Stimulated activated CD4-positive, alpha-beta T cell treated with anti-CD3 and anti-CD28 coated beads, Interleukin-1b, Interleukin-23, amount 100 ng/mL, for 4 hours (primary cell): ENCODE measurements at places on chromosomes 3 and 15.

DNA sequence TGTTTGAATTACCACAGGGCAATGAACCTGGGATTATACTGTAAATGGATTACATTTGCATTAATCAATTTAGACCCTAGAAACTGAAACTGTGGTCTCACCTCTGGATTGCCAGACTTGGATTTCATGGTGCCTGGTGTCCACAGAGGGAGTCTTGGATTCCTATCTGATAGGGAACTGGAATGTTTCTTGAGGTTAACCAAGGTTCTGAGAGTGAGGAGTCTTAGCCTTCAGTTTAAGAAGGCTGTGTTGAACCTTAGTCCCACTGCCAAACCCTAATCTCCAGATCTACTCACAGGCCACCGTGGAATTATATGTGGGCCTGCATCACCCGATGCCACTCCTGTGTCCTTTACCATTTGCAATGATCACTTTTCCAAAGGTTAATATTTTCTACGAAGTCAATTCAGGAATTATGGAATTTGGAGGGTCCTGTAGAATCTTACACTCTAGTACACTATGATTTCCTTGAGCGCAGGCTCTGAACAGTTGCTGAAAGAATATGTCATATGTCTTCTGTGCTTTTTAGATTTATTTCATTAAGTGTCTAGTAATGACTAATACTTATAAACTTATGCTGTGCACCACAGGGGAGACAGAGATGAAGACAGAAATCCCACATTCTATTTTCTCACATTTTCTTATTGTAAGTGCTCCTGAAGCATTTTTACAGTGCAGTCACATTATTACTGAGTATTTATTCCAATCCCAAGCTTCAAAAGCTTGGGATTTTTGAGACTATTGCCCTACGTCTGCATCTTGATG lies 87.9 kb downstream of the EFL1 start:
- DNase-seq: no peak

GRCh38 chr3:43144761-43145490 lies 39.0 kb upstream of the POMGNT2 start:
- DNase-seq: no peak

DNA sequence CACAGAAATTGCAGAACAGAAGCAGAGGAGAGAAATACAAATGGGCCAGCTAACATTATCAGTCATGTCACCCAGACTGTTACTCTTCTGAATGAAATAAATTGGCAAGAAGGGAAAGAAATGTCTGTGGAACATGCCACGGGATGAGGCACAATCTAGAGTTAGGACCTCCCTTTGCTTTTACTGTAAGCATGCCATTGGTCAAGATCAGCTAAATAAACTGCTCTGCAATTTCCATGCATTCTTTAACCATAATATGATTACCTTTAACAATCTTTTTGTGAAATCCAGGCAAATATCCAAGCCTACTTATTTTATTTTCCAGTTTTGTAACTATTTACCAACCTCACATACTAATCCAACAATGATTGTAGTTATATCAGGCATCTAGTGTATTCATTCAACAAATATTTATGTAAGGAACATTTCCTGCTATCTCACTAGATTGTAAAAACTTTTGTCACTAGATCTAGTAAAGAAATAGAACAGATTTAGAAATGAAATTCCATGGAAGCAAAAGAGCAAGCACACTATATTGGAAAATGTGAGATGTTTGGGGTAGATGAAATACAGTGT lies 383.4 kb downstream of the MECOM start:
- DNase-seq: no peak

DNA sequence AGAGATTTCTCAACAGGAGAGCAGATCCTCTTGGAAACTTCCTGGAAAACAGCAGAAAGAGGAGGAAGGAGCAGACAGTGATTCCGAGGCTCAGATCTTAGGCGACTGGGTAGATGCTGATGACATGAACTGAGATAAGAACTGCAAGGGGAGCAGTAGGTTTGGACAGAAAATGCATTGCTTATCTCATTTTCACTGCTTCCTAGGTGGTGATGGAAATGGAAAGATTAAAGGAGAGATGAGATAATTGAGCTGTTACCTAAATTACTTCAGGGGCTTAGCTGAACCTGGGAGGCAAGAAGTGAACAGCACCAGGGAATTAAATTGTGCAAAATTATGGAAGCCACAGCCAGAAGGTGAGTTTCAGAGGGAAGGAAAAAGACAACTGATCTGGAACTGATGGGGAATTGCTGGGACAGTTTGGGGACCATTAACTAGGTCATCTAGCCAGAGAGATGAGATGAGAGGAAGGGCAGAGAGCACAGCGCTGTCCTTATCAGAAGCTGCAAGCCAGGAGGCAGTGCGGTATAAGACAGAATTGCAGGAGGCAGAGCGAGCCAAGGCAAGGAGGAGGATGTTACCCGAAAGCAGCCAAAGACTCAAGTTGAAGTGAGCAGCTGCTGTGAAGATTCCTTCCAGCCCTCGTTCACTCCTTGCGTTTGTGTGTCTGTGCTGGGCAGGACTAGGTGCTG lies 140.4 kb downstream of the SRGAP3 start:
- no peak for DNase-seq

DNA sequence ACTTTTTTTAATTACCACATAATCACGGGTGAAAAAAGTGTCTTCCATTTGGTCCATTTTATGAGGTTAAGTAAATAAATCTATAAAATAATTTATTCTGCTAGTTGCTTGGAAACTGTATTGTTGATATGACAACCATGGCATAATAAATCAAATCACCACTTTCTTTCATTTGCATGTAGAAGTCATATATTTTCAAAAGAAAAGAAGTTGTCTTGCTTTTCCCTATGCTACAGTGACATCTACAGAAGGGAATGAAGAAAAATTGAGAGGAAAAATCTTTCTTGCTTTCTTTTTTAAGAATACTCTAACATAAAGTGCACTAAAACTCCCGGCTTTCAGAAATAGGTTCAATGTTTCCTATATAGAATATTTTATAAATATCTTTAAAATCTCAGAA lies 228.5 kb downstream of the ZBBX start:
- no peak for DNase-seq

GRCh38 chr3:20353286-20353685 lies 167.3 kb upstream of the SGO1 start:
- no peak for DNase-seq

- no peak for DNase-seq
Observed at GRCh38 chr15:60054472-60054871, 50.4 kb downstream of the FOXB1 start.

DNA sequence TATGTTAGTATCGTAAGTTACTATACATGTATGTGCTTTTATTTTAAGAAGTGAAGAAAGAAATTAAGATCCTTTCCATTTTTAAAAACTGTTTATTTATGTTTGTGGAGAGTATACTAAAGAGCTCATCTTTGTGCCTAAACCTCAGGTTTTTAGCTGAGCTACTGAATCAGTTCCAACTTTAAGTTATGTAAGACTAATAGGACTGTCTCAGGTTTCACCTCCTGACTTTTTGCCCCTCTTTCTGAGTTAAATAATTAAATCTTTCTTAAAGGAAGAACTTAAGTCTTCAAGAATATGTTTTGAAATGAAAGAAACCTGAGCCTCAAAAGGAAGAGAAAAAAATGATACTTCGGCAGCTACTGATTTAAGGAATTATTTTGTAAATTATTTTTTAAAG lies 2.6 kb downstream of the SLMAP start:
- no peak for DNase-seq

GRCh38 chr3:158731938-158732855 lies at the start of gene RARRES1:
TSS of gene RARRES1 (minus strand) at chr3:158732457. CDS start at chr3:158732415, 42 bp downstream.
- no peak for DNase-seq

GRCh38 chr15:92020804-92021203 lies 167.3 kb downstream of the SLCO3A1 start:
- DNase-seq: no peak

DNA sequence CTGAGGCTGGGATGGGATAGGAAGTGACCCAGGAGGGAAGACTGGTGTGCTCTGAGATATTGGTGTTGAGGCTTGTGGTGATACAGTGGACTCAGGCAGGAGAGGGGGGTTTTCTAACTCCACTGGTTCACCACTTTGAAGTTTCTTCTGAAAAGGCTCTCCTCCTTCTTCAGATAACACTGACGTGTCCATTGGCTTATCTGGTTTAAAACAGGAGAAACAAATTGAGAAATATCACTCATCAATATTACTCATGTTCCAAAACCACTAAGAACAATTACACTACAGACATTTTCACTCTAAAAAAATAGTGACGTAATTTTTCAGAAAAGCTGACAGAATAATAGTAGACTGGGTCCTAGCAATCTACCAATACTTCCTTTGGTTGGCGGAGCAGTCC lies 23.1 kb downstream of the TP53BP1 start:
- no peak for DNase-seq

DNA sequence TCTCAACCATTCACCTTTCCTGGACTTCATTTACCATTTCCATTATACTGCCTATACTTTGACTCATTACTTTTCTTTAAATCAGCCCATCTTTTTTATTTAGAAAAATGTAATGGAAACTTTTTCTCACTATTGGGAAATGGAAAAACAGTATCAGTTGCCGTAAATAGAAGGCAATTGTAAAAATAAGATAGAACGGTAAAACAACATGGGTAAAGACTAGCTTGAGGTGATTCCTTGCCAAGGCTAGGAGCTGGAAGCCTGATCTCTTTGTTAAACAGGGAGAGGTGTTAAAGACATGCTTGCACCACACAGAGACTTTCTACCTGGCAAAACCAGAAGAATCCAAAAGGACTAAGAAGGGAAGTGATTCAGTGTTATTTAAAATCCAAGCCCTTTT lies 5.9 kb downstream of the FGD5 start:
- DNase-seq: no peak
